ENCODE measurements at places on chromosomes 7 and 10. TPM values are rescaled to one million over a fixed set of nuclear protein-coding genes. Genes with fewer than 3 reads are reported as not detected.

Gene DLG5
- total RNA-seq, result 37.4 TPM

Gene GATAD1
- 50.4 TPM for total RNA-seq

Gene FAM221A
- 11.1 TPM for total RNA-seq

Gene POLR2J3
- total RNA-seq, result 48.5 TPM

Gene ANXA11
- total RNA-seq, result 96.7 TPM

Gene EIF4EBP2
- 48.2 TPM for total RNA-seq

Gene INHBA
- total RNA-seq, result 11.3 TPM

Gene BMPR1A
- total RNA-seq, result 53.4 TPM

Gene TFPI2
- total RNA-seq, result 9.8 TPM

Gene NRAP
- 5.0 TPM for total RNA-seq

Gene LIPN
- total RNA-seq, result not detected

Gene ADAM22
- total RNA-seq, result 18.6 TPM

Gene PRSS37
- not detected for total RNA-seq

Gene HOXA13
- not detected for total RNA-seq

Gene CUBN
- total RNA-seq, result 157 TPM

Gene TFR2
- 5.3 TPM for total RNA-seq

Gene MKRN1
- total RNA-seq, result 100.0 TPM

Gene FAM241B
- total RNA-seq, result 4.1 TPM

Gene GPER1
- 6.0 TPM for total RNA-seq

Gene IFRD1
- 44.1 TPM for total RNA-seq

Gene FFAR4
- total RNA-seq, result 0.23 TPM

Gene BLNK
- total RNA-seq, result 25.1 TPM
